ENCODE measurements at places on chromosomes 7 and 10. TPM values are rescaled to one million over a fixed set of nuclear protein-coding genes. Genes with fewer than 3 reads are reported as not detected.

TSPAN15 gene
- 8.6 TPM for polyA plus RNA-seq

DNA sequence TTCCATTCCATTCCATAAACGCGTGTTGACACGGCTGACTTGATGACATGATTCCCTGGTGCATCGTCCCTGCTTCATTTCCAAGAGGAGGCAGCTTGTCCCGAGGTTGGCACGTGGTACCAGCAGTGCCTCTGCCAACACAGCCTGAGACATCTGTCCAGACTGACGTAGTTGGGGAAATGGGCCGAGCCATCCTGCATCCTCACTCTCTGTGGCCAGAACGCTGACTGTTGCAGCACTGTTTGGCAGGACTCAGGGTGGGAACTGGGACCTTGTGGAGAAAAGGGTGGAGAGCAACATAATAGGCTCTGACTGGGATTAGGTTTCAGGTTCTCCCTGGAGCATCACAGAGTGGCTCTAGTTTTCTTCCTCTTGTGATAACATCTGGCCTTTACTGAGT lies 118.6 kb upstream of the BTBD16 start:
- no peak for DNase-seq

GRCh38 chr10:114045136-114046086 lies 1.7 kb downstream of the ADRB1 start:
- DNase-seq = no peak

FFAR4 gene
- not detected for polyA plus RNA-seq

GRCh38 chr10:77643795-77644468 lies 6.3 kb upstream of the KCNMA1 start:
- DNase-seq = no peak

DNA sequence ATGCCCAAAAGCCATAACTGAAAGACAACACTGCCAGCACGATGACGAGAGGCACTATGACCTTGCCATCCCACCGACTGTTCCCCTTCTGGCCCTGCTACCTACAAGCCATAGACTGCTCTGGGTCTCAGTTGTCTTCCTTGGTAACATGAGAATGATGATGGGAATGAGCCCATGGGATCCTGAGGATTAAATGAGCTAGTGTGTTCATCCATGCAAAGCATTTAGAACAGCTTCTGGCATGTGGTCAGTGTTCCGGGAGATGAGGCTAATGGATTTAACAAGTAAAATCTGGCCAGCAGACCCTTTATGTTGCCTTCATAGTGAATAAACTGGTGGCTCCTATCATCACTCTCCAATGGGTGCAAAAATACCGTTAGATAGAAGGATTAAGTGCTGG lies 62.4 kb upstream of the WDR11 start:
- no peak for DNase-seq

DNA sequence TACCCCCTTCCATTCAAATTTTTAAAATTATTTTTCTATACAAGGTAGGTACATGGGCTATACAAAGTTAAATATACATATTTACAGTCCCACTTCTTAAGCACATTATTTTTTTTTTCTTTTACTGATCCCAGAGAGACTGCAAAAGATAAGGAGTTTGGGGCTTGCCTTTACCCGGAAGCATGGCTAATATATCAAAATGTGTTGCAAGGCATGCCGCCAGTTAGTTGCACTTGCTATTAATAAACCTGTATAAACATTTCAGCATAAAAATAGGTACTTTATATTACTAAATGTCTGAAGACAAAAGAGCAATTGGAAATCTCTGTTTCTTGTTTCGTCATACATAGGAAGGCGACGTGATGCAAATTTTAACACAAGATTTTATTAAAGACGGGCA lies 21.5 kb upstream of the PDLIM1 start:
- no peak for DNase-seq

- no peak for DNase-seq
Observed at GRCh38 chr7:92634205-92634604, 44.0 kb upstream of the FAM133B start.

- DNase-seq = no peak
Observed at GRCh38 chr7:116242759-116243158, 32.4 kb downstream of the TES start.

DNA sequence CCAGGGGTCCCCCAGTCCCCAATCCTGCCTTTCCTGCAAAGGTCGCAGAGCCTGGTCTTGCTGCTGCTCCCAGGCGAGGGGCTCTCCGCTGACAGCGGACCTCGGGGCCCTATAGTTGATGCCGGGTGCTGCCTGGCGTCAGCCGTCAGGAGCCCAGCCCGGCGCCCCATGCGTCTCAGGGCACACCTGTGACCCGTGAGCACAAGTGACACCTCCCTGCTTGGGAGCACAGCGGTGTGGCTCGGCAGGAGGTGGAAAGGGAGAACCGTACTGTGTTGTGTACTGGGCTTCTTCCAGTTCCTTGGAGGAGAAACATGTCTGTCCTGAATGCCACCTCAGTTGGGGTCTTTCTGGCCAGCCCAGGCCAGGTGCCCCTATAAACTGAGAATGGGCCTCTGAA lies 56.7 kb downstream of the LHPP start:
- no peak for DNase-seq

DNA sequence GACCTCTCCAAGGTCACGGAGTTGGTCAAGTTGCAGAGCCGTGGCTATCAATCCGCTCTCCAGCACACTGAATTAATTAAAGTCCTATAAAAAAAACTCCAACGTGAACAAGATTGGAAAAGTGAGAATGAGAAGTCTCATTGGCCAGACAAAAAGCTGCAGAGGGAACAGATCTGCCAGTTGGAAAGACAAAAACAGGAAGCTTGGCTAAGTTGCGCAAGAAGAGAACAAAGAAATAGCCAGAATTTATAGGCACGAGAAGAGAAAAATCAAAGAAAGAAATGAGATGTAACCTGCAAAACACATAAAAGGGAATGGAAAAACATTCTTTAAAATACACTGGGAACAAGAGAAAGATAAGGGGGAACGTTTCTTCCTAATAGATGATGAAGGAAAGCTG lies 45.7 kb upstream of the CRTAC1 start:
- no peak for DNase-seq

GIMAP5 gene
- polyA plus RNA-seq = not detected

DNA sequence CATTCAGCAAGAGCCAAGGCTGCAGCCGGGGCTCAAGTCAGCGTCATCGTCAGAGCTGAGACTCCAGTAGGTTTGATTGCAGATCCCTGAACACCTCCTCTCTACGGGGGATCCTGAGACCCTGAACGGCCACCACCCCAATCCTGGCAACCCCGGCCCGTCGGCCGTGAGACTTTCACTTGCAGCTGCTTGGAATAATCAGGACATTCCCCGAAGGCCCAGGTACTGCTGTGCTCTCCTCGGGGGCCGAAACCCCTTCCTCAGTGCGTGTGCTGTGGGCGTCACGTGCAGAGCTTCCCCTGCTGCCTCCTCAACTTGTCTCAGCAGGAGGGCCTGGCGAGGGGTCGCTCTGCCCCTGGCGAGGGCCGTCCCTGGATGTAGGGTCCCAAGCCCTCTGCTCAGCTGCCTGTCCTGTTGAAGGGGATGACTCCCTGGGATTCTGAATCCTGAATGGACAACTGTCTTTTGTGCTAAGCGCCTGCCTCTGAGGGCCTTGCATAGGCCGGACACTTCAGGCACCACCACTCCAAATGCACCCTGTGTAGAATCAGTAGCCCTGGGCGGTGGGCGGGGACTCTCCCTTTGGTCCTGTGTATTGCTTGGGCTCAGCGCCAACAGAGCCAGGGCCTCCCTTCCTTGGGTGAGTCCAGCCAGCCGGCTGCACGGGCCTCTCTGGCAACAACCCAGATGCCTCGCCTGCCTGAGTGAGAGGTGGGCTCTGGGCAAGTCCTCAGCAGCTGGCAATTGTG lies 63.8 kb upstream of the EBF3 start:
- no peak for DNase-seq

DNA sequence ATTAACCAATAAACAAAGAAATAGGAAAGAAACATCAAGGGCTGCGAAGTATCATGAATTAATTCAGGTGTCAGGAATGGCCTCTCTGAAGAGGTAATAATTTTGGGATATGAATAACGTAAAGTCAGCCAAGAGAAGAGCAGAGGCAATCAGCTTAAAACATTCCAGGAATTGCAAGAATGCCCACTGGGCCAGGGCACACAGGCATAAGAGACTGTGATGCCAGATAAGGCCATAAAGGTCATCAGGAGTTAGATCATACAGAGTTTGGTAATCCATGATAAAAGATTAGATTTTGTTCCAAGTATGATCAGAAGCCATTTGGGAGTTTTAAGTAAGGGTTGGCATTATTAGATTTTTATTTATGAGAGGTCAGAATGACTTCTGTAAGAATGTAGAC lies 53.2 kb upstream of the ABCB4 start:
- DNase-seq = no peak

GRCh38 chr10:67834375-67834774 lies 3.6 kb downstream of the DNAJC12 start:
- DNase-seq = no peak

DNA sequence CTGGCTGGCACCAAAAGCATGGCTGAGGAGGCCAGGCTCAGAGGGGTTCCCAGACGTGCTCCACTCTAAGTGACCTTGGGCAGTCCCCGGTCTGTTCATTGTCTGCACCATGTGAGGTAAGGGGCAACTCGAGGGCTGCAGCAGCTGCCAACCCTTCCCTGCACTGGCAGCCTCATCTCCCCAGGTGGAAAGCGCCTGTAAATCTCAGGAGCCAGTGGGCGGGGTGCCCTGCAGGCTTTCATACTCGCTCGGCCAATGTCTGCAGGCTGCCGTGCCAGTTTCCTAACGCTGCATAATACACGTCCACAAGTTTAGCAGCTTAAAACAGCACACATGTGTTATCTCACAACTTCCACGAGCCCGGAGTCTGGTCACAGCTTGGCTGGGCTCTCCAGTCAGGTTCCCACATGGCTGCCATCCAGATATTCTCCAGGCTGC lies 12.6 kb upstream of the GDF10 start:
- no peak for DNase-seq

ASB10 gene
- polyA plus RNA-seq = not detected

DNA sequence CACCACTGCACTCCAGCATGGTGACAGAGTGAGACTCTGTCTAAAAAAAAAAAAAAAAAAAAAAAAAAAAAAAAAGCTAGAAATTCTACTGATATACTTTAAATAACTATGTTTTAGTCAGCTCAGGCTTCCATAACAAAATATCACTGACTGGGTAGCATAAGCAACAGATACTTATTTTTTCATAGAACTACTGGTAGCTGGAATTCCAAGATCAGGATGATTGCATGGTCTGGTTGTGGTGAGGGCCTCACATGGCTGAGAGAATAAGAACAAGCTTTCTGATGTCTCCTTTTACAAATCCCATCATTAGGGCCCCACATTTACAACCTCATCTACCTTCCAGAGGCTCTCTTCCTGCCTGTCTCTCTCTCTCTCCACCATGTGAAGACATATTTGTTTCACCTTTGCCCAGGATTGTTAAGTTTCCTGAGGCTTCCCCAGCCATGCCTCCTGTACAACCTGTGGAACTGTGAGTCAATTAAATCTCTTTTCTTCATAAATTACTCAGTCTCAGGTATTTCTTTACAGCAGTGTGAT lies 126.7 kb upstream of the SEMA3C start:
- DNase-seq = no peak

GRCh38 chr7:44217852-44218402 lies 17.1 kb downstream of the YKT6 start:
- no peak for DNase-seq

PRSS37 gene
- not detected for polyA plus RNA-seq

DNA sequence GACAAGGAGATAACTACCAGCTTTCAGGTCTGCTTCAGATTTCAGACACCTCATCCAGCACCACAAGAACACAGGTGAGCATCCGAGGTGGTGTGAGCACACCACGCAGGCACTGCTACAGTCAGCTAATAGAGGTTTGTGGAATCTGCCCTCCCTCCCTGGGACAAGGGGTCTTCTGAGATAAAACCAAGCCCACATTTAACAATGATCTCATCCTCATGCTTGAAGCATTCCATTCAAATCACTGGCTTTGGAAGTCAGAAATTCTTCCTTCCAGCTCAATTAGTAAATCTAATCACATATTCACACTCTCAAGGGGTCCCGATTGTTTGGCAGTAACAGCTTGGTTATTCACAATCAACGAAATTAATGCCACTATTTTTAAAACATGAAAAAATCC lies 331.4 kb downstream of the ELMO1 start:
- no peak for DNase-seq

- DNase-seq = no peak
Observed at GRCh38 chr7:28239823-28240204, 59.2 kb upstream of the JAZF1 start.

GRCh38 chr10:10526846-10527245 lies 490.8 kb upstream of the CELF2 start:
- no peak for DNase-seq

DNA sequence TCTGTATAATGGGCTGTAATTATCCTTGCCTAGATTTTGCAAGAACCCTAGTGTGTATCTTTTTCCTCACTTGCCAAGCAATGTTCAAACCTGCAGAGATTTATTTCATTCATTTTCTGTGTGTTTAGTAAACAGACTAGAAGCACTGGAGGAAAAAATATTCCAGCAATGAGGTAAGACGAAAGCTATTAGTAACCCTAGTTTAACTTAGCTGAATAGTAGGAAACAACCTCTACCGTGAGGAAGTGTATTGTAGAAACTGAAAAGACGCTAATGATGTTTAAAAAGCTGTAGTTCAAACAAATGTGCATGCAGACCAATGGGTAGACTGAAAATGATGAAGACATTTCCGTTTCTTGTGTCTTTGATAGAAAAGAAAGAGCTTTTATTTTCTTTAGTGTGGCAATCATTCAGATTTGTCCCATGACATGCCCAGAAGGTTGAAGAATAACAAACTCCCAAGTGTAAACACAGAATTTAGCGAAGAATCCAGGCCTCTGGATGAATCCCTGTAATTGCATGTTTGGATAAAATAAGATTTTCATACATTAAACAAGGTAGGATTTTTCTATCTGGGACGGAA lies 20.7 kb downstream of the CAV1 start:
- DNase-seq = no peak

- DNase-seq = no peak
Observed at GRCh38 chr7:138829335-138829734, 31.3 kb upstream of the ATP6V0A4 start.

DNA sequence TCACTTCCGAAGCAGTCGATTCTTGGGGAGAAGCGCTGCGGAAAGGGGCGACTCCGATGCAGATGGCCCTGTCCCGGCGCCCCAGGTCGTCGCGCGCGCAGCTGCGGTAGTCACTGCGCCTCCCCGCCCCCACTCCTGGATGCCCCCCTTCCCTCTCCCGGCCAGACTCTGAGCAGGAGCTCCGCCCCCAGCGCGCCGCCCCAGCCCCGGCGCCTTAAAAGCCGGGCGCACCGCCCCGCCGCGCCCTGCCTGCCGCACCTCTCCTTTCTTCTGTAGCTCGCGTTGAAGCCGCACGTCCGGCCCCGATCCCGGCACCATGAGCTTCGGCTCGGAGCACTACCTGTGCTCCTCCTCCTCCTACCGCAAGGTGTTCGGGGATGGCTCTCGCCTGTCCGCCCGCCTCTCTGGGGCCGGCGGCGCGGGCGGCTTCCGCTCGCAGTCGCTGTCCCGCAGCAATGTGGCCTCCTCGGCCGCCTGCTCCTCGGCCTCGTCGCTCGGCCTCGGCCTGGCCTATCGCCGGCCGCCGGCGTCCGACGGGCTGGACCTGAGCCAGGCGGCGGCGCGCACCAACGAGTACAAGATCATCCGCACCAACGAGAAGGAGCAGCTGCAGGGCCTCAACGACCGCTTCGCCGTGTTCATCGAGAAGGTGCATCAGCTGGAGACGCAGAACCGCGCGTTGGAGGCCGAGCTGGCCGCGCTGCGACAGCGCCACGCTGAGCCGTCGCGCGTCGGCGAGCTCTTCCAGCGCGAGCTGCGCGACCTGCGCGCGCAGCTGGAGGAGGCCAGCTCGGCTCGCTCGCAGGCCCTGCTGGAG lies at the start of gene INA:
INA (plus strand) TSS at position 243 of the 817 bp plus-strand sequence; CDS start at position 317, 74 bp downstream.
- DNase-seq = peak; percentile 37

CTAGE4 gene
- 0.10 TPM for polyA plus RNA-seq

GRCh38 chr7:138238734-138239659 lies 162.7 kb downstream of the AKR1D1 start:
- peak; percentile 27 for DNase-seq

All from foreskin keratinocyte (primary cell).